ENCODE measurements at places on chromosomes 3 and 15.

DNA sequence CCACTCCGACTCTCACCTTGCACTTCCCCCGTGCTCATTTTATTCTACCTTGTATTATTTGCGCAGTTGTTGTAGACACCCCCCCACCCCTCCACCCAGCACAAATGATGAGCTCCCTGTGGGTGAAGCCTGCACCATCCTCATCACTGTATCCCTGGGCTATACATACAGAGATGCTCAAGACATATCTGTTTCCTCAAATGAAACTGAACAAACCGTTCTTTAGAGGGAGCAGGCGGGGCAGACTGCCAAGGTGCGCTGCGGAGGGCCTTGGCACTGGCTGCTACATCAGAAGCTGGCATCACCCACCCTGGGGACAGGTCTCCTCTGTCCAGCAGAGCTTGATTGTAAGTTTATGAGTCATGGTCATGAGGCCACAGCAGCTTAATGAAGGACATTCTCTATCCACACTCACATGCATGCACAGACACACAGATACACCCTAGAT lies 29.0 kb downstream of the ADCY5 start:
- DNase-seq, result no peak

DNA sequence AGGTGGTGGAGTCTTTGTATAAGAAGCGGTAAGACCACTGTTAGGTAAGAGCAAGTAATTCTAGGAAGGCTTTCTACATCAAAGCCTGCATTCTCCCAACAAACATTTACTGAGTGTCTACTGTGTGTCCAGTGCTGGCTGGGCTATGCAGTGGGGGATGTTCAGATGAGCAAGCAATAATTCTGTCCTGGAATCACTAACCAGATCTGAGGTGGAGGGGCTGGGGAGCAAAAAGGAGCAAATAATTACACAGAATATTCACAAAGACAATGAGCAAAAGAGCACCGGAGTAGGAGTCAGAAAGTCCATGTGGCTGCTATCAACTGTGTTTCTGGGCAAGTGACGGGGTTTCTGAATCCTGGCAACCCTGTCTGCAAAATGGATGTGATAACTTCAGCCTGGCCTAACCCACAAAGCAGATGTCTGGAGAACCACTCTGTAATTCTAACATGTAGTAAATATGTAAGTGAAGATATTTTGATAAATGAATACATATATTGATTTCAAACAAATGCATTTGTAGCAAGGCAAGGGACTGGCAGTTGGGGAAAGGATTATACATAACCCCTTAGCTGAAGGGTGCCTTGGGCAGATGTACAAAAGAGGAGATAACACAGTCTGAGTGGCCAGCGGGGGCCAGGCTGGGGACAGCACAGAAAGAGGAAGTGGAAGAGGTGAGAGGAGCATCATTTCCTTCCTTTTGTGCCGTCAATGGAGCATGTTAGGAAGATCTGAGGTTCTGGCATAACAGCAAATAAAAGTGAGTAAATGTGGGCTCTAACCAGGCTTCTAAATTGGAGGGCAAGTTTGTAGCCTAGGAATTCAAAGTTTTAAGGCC lies 28.8 kb downstream of the CYP8B1 start:
- DNase-seq, result no peak

GRCh38 chr3:32945136-32945535 lies 6.3 kb upstream of the CCR4 start:
- DNase-seq, result no peak

GRCh38 chr3:24227635-24228034 lies 267.0 kb downstream of the THRB start:
- DNase-seq, result no peak

GRCh38 chr3:73530022-73530396 lies 94.7 kb downstream of the PDZRN3 start:
- DNase-seq, result no peak

DNA sequence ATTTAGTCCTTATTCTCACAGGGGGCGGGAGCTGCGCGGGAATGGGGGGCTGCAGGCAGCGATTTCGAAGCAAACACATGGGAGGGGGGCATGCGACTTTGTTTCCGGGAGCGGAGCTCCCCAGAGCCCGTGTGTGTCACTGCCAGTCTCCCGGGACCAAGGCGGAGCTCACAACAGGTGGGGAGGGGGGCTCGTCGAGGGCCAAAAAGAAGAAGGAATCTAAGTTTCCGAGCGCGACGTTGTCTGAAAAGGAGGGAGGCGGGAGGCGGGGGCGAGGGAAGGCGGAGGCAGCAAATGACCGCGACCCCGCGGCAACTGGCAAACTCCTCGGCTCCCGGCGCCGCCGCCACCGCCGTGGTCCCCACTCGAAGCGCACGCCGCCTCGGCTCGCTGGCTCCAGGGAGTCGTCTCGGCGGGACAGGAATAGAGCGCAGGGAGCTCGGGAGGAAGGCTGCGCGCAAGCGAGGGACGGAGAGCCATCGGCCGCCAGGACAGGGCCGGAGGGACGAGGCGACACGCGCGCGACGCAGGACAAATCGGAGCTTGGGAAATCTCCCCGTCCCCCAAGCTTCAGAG lies 1.4 kb downstream of the FOXP1 start:
- DNase-seq, result peak; percentile 34

- no peak for DNase-seq
Measured at GRCh38 chr3:67462187-67462586, 192.2 kb downstream of the SUCLG2 start.

DNA sequence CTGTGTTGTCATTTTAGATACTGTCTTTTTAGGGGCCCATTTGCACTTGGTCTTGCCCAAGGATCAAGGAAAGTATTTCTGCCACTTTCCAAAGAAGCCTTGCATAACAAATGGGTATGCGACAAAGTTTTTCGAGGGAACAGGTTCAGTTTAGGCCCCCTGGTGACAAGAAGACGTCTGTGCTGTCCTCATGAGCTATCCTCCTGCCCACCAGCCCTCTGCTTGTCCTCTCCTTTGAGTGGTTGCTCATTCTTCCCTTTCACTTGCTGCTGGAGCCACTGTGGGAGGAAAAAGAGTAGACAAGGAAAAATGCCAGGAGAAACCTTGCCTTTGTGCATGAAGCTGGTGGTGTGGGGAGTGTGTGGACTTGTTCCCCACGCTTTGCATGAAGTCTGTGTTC lies 171.9 kb downstream of the CACNA2D3 start:
- DNase-seq, result no peak

GRCh38 chr3:126132751-126133511 lies 47.5 kb downstream of the ALDH1L1 start:
- no peak for DNase-seq

DNA sequence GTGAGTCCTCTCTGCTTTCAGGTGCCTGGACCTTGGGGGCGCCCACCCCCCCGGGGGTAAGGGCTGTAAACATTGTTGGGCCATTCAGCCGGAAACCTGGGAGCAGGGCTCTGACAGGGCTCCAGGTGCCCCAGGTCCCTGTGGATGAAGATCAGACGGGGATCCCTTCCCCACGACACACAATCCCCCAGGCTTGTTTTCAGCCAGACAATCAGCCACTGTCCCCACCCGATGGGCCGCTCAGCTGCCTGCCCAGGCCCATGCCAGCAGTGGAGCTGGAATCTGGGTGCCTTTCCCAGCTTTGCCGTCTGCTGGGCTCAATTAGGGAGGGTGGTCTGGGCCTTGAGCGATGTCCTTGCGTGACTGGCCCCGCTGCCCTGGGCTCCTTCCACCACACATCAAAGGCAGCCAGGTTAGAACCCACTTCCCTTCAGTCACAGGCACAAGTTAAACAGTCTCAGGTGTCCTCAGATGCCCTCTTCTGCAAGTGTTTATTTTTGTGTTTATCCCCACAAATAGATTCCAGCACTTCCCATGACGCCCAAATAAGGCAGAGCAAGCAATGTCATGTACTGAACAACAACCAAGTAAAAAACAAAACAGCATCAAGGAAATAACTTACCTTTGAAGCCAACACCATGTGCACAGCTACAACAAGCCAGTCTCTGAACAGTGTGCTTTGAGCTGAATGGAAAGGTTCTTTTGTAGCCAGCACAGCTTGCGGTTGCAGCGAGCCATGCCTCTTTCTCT lies 77.0 kb upstream of the ALDH1A3 start:
- no peak for DNase-seq

GRCh38 chr3:36843065-36844051 lies 79.0 kb upstream of the DCLK3 start:
- DNase-seq, result peak; percentile 2

DNA sequence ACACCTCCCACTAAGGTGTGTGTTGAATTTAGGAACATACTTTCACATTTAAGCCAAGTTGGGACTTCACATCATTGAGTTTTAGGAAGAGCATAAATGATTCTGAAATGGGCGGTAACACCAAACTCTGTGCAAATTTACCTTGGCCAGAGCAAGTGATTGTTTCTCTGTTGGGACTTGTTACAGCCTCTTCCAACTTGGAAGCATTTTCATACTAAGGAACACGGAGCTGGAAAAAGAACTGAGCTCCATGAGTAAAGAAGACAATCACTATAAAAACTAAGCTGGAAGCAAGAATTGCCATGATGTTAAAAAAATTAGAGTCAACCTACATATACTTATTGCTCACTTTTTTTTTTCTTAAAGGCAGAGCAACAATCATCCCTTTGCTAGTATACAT lies 371.3 kb downstream of the ERC2 start:
- DNase-seq, result no peak

DNA sequence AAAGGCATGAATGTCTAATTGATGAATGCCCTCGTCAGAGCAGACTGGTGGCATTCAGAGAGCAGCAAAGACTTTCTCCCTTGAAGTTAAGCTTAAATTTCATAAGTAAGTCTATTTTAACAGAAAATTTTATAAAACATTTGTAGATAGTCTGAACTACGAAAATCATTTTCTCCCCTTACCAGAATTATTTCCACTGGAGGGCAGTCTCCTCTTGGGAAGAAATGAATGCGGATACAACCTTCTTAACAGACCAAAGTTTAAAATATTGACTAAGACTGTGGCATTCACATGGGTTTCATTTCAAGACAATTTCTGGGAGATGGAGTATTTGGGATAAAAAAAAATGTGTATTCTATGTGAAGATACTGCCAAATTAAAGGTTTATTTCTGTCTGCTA lies 669.0 kb downstream of the FHIT start:
- DNase-seq, result no peak

DNA sequence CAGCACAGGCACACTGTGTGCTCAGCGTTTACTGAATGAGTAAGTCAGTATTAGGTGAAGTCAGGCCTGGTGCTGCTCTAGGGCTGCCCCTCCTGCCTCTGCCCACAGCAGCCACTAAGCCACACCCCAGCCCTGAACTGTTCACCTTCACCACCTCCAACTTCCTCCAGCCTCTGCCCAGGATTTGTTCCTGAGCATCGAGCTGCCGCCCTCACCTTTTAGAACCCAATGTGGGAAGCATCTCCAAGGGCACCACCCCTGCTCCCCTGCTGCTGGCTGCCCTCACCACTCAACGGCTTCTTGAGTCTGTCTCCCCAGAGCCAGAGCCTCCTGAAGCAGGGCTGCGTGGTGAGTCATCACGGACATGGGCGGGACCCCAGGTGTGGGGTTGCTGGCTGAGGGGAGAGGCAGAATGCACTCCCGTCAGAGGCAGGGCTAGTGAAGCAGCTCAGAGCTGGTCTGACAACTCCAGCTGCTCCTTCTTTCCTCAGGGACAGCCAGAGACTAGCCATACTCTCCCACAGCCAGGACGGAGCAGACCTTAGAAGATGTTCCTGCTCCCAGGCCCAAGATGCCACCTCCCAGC lies 5.8 kb downstream of the HYAL2 start:
- no peak for DNase-seq

GRCh38 chr3:187689984-187690383 lies 12.4 kb downstream of the RTP2 start:
- no peak for DNase-seq

DNA sequence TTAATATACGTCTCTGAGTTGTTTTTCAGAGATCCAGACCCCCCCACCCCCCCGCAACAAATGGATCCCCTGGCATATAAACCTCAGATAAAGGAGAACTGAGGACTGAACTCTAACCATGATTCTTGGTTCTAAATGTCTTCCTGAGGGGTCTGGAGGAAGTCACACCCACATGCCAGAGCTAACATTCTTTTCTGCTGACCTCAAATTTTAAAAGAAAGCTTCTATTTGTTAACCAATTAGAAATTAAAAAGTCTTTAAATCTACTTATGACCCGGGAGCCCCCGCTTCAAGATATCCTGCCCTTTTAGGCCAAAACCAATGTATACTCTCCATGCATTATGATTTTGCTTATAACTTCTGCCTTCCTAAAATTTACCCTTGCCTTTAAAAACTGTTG lies 188.3 kb downstream of the ECT2 start:
- no peak for DNase-seq

DNA sequence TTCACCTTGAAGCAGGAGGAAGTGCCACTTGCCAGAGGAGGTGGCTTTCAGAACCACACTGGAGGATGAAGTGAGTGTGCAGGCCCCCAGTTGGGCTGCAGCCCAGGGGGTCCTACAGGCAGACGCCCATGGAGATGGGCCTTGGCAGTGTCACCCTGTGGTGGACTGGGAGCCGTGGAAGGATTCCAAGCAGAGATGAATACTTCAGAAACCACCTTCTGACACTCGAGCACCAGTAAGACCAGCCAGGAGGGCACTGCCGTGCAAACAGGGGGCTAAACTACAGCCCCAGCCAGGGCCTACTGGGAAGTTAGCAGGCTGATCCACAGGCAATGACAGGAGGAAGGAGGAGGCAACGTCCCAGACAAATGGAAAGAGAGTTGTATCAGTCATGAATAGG lies 55.4 kb downstream of the VGLL4 start:
- no peak for DNase-seq

DNA sequence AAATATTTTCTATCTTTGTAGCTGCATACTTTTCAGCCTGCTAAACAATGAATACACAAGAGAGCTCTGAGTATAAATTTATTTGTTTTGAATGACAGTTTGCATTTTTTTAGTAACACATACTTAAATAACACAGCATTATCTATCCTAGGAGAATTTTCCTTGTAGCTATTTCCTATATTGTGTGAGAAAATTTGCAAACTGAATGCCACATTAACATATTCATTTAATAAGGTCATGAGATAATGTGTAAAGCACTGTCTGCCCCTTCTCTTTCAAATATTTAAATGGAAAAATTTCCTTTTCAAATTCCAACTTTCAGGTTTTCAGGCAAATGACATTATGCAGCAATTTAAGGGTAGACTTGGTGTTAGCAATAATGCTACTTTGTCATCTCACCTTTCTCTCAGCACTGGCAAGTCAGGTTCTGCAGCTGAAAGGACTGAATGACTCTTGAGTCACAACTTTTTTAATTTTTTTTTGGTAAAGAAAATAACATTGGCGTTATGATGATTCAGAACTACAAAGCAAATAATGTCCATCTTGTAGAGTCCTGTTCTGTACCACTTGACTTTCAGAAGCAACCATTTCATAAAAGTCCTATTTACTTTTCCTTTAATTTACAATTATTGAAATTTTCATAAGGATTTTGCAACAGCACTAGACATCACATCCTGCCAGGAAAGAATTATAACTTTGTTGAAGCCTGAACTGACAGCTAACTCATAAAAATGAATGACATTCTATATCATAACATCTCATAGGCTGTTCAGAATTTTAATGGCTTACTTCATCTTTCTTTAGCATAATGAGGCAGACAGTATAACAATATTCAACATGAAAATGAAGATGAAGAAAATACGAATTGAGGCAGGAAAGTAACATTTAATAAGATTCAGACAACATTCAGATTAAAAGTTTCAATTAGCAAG lies 681.6 kb upstream of the SEMA6D start:
- DNase-seq, result no peak

- DNase-seq, result no peak
Measured at GRCh38 chr3:128537091-128537703, 44.2 kb upstream of the GATA2 start.
